ENCODE measurements at places on chromosomes 11 and 22.

GRCh38 chr11:110488446-110488845 lies 58.7 kb downstream of the FDX1 start:
- DNase-seq = no peak

DNA sequence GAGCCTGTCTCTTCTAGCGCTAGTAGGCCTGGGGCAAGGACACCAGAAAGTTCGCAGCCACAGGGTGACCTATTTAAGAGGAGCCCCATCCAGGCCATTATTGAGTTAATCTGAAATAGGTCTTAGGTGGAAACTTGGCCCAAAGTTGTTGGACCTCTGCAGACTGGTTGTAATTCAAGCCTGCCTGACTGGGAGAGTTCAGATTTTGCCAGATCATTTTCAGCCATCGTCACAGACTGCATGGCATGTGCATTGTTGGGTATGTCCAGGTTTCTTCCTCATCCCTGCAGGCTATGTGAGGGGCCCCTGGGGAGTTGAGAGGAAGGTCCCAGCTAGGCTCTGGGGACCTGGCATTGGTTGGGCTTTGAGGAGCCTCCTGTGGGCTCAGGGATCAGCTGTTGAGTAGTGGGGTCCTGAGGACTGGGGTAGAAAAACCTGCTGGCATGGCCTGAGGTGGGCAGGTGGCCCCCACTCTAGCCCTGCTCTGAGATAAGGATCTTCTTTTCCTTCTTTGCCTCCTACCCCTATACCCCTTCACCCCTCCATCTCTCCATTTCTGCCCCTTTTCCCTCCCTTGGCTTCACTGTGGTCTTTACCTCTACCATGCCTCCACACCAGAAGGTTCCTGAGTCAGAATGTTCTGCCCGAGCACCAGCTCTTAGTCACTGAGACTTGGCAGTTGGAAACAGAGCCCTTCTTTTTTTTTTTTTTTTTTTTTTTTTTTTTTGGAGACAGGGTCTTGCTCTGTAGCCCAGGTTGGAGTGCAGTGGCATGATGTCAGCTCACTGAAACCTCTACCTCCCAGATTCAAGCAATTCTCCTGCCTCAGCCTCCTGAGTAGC lies 112.7 kb downstream of the MORC2 start:
- peak; percentile 1 for DNase-seq

DNA sequence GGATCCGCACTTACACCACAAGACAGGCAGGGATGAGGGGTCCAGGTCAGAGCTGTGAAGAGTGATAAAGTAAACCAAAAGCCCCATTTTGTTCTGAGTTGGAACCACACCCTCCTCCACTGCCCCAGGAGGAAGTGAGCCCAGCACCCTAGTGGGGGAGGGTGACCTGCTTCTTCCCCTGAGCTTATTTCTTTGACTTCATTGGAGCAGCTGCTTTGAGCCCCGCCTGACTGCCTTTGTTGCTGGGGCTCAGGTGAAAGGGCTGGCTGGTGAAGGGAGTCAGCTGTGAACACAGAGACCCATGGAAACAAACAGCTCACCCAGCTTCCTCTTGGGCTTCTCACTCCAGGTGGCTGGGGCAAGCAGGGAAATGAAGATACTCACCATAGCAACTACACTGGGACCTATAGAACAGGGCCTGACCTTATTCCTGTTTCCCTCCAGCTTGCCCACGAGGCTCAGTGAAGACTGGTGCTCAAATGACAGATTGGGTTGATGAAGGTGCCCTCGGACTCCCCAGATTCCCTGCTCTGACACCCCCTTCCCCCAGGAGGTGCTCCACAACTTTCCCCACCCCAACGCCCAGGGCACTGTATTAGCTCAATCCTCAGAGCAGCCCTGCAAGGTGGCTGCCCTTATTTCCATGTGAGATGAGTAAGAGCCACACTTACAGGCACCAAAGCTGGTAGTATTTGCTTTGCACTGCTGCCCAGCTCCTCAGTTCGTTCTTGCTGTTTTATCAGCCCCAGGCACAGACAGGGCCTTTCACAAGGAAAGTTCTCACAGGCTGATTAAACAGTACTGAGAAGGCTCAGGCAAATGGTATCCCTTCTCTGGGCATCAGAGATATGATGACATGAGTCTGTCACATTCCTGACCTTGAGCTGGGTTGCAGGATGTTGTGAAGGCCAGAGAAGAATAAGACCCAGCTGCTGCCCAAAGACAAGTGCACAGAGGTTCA lies 2.4 kb downstream of the UCP2 start:
- DNase-seq = peak; percentile 51

GRCh38 chr11:1193326-1194230 lies 29.3 kb upstream of the MUC5B start:
- no peak for DNase-seq

GRCh38 chr11:61113201-61113600 lies 10.9 kb downstream of the CD5 start:
- DNase-seq = no peak

- DNase-seq = no peak
These were observed 37.5 kb downstream of the TPST2 start for GRCh38 chr22:26552466-26552865.

- no peak for DNase-seq
These were observed 378.4 kb upstream of the PITPNB start for GRCh38 chr22:28297504-28297903.

DNA sequence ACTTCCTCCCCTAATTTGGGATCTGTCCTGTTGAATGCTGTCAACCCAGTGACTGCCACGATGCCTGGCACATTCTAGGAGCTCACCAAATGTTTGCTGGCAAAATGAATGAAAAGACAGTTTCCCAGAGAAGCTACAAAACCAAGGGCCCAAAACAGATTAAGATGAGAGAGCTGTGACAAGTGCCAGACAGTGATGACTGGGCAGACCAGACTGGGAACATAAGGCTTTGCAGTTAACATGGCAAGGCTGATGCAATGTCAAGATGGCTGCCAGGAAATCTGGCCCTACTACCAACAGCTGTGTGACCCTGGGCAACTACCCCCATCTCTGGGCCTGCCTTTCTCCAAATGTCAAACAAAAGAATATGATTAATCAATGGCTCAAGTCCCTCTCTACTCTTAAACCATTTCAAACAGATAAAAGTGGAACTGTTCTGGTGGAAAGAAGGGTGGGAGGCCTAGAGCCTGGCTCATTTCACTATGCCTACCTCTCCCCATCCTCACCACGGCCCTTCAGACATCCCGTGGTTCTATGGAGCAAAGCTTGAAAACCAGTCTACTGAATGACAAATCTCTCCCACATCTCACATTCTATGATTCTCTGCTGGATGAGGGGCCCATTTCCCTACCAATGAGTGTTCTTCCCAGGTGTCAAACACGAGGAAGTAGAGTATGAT lies 12.8 kb downstream of the AP1B1 start:
- no peak for DNase-seq

DNA sequence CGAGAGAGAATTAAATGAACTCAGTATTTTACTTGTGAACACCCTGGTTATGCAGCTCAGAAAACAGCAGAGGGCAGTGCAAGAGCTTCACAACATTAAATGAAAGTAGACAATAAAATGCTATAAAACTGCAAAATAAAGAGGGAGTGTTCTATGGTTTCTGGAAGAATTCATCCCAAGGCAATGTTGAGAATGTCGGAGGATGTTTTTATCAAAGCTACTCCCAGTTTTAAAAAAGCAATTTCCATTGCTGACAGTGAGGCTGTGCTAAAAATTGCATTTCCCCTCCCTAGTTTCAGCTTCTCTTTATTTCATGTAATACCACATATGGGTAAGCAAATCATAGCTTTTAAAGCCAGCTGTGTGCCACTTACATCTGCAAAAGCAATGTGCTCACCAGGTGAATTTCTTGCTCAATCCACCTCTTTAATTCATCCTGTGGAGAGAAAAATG lies 296.8 kb downstream of the RAB38 start:
- DNase-seq = no peak

- DNase-seq = no peak
These were observed 366.9 kb downstream of the BRD1 start for GRCh38 chr22:49460592-49461281.

- DNase-seq = peak; percentile 78
These were observed 27.4 kb upstream of the ST14 start for GRCh38 chr11:130131961-130132850.

GRCh38 chr22:50544746-50545253 lies 899 bp upstream of the KLHDC7B start:
- no peak for DNase-seq

- no peak for DNase-seq
These were observed 377.6 kb downstream of the CADM1 start for GRCh38 chr11:115126515-115127208.

DNA sequence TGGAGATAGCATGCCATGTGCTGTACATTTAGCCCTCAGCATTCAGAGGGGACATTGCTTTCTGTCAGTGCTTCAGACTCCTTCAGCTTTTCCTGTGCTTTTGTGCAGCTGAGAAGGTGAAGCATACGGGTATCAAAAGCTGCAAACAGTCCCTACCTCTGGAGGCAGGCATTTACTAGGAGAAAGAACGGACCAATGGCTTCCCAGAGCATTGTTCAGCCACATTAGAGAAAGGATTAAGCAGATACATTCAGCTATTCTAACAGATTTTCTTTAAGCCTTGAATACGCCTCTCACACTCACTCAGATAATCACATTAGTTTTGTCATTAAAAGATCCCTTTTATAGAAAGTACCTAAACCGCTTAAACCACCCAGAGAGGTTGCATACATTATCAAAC lies 80.7 kb upstream of the FAM181B start:
- DNase-seq = no peak

DNA sequence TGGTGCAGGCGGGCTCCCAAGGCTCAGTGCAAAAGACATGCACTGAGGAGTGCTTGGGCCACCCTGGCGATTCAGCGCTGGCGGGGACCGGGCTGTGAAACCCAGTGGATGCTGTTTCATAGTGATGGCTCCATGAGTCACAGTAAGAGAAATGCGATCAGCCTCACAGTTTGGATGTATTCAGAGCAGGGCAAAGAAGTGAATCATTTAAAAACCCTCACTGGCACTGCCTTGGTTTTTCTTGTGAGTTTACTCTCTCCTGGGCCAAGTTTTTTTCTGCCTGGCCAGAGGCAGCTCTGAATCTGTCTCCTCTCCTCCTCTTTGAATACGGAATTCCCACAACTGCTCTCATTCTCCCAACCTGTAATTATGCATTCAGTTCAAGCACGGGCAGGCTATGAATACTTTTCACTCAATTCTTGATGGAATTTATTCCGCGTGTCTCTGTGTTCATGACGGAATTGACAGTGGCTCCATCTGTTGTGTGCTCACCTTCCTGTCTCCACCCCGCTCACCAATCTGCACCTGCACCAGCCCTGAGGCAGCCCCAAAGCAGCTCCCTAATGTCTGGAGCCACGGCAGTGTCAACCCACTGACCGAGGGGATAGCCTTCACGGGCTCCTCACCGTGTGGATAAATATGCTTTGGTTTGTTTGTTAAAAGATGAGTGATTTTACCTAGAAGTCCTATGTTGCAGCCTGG lies 14.9 kb downstream of the ADAMTS8 start:
- DNase-seq = no peak

- DNase-seq = no peak
These were observed 96.6 kb downstream of the ZBTB16 start for GRCh38 chr11:114156131-114156581.

GRCh38 chr11:79097246-79097875 lies 343.5 kb downstream of the TENM4 start:
- DNase-seq = no peak

GRCh38 chr22:25564320-25564978 lies at the start of gene GRK3:
TSS of gene GRK3 (plus strand) at chr22:25564675. CDS start at chr22:25565041, 366 bp downstream.
- DNase-seq = peak; percentile 69

DNA sequence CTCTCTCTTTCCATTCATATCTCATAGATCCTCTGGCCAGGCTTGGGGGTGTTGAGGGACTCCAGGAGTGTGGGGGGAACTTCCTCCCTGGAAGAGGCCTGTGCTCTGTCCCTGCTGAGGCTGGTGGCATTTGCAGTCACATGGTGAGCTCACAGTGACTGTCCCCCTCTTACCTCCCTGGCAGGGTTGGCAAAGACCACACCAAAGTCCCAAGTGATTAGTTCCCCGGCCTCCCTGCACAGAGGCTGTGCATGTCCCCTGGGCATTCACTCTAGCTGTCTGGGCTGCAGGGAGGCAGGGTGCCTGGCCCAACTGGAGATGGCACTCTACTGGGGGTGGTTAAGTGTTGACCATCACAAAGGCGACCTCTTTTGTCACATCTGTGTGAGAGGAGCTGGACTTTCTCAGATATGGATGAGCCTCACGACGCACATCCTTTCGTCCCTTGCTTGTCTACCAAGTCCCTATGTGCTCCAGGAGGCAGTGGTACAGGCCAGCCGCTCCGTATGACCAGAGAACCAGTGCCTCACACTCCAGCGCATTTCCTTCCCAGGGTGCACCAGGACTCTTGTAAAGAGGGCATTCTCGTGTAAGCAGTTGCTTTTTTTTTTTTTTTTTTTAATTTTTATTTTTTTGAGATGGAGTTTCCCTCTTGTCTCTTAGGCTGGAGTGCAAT lies 8.8 kb downstream of the TANGO2 start:
- no peak for DNase-seq

- no peak for DNase-seq
These were observed 59.7 kb upstream of the CYP2D6 start for GRCh38 chr22:42190274-42190673.

GRCh38 chr11:34899633-34900016 lies 16.6 kb downstream of the APIP start:
- DNase-seq = no peak

DNA sequence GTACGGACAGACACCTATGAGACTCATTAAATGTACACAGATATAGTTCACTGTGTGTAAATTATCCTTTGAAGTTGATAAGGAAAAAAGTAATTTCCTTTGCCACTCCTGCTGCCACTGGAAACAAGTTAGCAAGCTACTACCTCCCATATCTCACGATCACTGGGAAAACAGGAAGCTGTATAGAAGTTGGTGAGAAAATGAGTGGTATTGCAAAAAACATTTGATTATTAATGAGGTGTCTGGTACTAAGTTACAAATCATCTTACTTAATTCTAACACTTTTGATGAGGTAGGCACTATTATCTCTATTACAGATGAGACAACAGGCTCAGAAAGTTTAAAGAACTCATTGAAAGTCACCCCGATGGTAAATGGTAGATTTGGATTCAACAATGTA lies 68.5 kb downstream of the GAB2 start:
- DNase-seq = no peak

- no peak for DNase-seq
These were observed 37.1 kb downstream of the APOL5 start for GRCh38 chr22:35754761-35755160.

GRCh38 chr11:3613998-3614741 lies 27.6 kb downstream of the ART5 start:
- no peak for DNase-seq

GRCh38 chr11:13834463-13834862 lies 128.1 kb upstream of the SPON1 start:
- DNase-seq = peak; percentile 47

- no peak for DNase-seq
These were observed 48.9 kb downstream of the ST3GAL4 start for GRCh38 chr11:126404367-126404766.

GRCh38 chr11:120964857-120965256 lies 59.0 kb upstream of the TBCEL start:
- DNase-seq = no peak
